ENCODE measurements at places on chromosomes 11 and 22. TPM values are rescaled to one million over a fixed set of nuclear protein-coding genes. Genes with fewer than 3 reads are reported as not detected.
A peak's percentile ranks its signal among the peaks of the same experiment; 100 is the strongest.

Gene NLRP14
- total RNA-seq: not detected

Gene KRTAP5-6
- not detected for total RNA-seq

DNA sequence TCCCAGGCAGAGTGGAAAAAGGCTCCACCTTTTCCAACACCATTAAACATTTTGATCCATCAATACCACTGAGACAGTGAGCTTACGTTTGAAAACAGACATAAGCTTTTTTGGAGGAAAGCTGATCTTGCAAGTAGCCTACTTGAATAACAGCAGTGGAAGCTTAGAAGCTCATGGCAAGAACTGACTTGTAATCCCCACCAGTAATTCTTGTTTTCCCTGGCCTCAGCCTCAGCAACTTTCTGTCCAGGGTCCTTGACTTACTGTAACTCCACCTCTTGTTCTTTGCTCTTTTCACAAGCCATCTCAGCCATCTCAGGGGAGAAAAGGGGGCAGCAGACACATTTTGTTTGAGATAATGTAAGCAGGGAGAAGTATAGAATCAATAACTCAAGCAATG lies 12.3 kb upstream of the MPZL2 start:
- no peak for DNase-seq

DNA sequence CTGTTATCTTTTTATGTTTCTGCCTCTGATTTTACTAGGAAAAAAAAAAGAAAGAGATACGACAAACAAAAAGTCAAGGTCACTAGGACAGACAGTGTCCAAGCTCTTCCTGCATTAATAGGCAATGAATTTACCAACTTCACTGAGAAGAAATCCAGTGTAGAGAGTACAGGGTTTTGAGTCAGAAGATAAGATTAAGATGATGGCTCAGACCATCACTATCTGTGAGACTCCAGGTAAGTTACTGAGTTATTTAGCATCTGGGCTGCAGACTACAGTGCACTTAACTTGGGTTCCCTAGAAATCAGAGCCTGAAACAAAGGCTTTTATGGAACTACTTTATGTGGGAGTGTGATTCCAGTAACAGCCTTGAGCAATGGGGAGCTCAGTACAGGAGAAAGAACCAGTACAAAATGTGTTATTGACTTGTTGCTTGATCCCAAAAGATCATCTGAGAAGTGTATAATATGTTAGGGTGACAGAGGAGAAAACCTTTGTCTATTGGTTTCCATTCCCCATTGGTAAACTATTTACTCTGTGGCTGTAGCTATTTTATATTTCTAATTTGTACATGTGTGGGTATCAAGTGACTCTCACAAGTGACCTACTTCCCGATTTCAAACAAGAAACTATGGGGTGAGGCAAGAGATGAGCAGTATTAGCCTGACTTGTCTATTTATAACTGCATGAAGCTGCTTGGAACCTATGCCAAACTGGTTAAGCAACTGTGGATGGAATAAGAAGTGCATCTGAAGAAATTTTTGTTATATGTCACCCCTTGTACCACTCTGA lies 395.8 kb downstream of the RAB38 start:
- DNase-seq: no peak

- DNase-seq: peak; percentile 77
Observed at GRCh38 chr11:8291421-8292350, 28.0 kb upstream of the LMO1 start.
